ENCODE measurements at places on chromosomes 16 and 17.

DNA sequence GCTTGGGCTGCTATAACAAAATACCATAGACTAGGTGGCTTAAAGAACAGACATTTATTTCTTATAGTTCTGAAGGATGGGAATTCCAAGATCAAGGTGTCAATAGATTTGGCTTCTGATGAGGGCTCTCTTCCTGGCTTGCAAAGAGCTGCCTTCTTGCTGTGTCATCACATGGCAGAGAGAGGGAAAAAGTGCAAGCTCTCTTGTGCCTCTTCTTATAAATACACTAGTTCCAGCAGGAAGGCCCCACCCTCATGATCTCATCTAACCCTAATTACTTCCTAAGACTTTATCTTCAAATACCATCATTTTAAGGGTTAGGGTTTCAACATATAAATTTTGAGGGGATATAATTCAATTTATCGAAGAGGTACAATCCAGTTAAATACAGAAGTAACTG is 30.6 kb downstream of the ABCA9 start:
- no peak overlapping the region for H3K27ac ChIP-seq
- no peaks in the 10 kb centered on the region for H3K27me3 ChIP-seq
- no peak for ATAC-seq
- no peaks in the 10 kb centered on the region for H3K4me1 ChIP-seq
- H3K36me3 ChIP-seq: no peaks in the 10 kb centered on the region

GRCh38 chr16:5502467-5502869 is 404.9 kb upstream of the EEF2KMT start:
- no peak overlapping the region for H3K27ac ChIP-seq
- no peaks in the 10 kb centered on the region for H3K4me1 ChIP-seq
- H3K27me3 ChIP-seq: peaks cover 32% of the 10 kb centered on the region
- ATAC-seq: no peak
- H3K36me3 ChIP-seq: no peaks in the 10 kb centered on the region

DNA sequence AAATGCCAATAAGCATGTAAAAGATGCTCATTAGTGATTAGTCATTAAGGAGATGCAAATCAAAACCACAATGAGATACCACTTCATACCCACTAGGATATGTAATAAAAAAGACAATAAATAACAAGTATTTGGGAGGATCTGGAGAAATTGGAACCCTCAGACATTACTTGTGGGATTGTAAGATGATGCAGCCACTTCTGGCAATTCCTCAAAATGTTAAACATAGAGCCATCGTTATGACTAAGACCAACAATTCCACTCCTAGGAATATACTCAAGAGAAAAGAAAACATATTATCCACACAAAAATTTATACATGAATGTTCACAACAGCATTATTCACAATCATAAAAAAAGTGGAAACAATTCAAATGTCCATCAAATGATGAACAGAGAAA is 336.2 kb upstream of the PMFBP1 start:
- H3K4me3 ChIP-seq: no peak overlapping the region
- H3K36me3 ChIP-seq: no peaks in the 10 kb centered on the region
- H3K27ac ChIP-seq: no peak overlapping the region
- no peak for ATAC-seq
- no peaks in the 10 kb centered on the region for H3K4me1 ChIP-seq

GRCh38 chr16:87628940-87629339 is 26.6 kb downstream of the JPH3 start:
- no peak for ATAC-seq
- H3K27me3 ChIP-seq: peaks cover 55% of the 10 kb centered on the region
- no peaks in the 10 kb centered on the region for H3K4me1 ChIP-seq
- H3K27ac ChIP-seq: no peak overlapping the region

DNA sequence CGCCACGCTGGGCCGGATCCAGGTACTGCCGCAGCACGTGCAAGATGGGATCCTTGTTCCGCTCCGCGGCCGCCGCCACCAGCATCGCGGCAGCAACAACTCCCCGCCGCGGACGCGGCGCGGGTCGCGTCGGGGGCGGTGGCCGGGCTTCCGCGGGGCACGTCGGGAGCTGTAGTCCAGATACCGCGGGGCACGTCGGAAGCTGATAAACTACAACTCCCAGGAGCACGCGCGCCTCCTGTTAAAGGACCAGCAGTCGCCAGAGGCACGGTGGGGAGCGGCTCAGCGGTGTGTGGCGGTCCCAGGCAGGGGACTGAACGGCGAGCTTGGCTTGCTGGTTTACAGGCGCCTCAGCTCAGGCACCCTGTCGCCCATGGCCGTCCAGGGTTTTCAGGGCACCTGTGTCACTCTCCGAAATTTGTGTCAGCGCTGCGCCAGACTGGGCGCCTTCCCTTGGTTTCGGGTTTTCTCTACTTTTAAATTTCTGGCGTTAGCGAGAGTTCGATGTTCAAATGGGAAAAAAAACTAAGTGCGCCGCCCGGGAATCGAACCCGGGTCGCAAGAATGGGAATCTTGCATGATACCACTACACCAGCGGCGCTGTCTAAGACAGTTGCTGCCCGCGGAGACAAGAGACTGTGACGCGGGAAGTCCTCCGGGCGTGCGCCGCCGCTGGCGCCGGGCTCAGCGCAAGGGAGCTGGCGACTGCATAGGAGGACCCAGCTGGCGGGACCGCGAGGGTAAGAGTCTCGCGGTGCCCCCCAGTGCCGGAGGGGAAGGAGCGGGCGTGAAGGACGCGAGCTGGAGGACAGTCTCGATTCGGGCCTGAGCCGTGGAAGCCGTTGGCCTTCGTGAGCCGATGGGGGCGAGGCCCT is at the start of gene METTL26:
TSS of gene METTL26 (minus strand) at position 100 of the 875 bp plus-strand sequence. CDS start at position 85, 15 bp downstream.
- peaks cover 26% of the 10 kb centered on the region for H3K36me3 ChIP-seq
- H3K4me1 ChIP-seq: peaks cover 2% of the 10 kb centered on the region
- ATAC-seq: peak; percentile 92
- peaks cover 10% of the 10 kb centered on the region for H3K27me3 ChIP-seq
- peak within 1 kb of the TSS; percentile 97 for H3K27ac ChIP-seq

DNA sequence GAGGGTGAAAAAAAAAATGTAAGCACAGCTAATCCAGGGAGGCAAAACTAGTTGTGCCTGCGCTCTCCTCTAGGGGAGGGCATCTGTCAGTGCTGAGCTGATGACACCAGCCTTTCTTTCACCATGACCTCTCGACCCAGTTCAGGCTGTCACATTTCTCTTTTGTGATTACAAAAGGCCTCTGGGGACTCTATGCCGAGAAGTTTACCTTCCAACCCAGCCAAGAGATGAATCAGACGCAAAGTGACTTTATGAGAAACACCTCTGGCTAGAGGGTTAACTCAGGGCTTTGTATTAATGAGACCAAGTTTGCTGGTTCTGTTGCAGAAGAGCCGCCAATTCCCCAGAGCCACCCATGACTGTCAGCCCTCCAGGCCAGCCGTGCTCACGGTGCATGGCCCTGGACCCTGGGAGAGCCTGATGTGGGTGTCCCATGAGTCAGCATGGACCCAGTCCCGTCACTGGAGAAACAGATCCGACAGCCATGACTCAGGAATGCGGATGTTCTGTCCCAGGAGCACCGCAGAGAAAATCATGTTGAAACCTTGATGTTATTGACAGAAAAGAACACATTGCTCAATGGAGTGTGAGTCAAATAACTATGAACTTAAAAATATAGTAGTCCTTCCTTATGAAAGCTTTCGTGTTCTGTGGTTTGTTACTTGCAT is 437.2 kb downstream of the HS3ST3B1 start:
- H3K27me3 ChIP-seq: no peaks in the 10 kb centered on the region
- no peaks in the 10 kb centered on the region for H3K4me1 ChIP-seq
- peak; percentile 82 for ATAC-seq
- no peak overlapping the region for H3K27ac ChIP-seq
- no peaks in the 10 kb centered on the region for H3K36me3 ChIP-seq
- no peak overlapping the region for H3K4me3 ChIP-seq

DNA sequence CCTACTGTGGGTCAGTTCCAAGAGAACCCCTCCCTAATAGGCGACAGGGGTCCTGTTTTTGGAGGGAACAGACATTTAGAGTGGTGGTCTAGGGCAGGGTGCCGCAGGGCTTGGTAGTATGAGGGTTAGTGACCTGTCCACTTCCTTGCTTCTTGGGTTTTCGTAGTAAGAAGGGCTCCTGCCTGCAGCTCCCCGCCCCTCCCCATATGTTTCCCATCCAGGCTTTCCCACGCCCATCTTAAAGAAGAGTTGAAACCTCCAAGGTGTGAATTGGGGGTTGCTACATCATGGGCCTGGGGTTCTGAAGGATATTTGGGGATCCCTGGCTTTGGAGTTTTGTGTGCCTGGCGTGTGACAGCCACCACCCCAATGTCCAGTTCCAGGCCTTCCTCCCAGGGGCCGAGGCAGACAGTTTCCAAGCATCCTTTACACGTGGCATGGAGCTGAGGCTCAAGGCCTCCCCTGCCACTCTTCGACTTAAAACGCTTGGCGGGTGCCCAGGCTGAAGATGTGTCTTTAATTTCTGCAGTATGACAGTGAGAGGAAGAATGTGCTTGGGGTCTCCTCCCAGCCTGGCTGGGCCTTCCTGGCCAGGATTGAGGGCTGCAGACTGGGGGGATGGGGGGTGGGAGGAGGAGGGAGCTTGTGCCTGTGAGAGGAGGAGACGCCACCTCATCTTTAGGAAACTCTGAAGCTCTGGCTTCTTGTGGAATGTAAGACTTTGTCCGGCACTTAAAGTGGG is 2.3 kb upstream of the COL1A1 start:
- peaks cover 11% of the 10 kb centered on the region for H3K27me3 ChIP-seq
- no peak overlapping the region for H3K4me3 ChIP-seq
- H3K27ac ChIP-seq: no peak overlapping the region
- H3K36me3 ChIP-seq: no peaks in the 10 kb centered on the region

DNA sequence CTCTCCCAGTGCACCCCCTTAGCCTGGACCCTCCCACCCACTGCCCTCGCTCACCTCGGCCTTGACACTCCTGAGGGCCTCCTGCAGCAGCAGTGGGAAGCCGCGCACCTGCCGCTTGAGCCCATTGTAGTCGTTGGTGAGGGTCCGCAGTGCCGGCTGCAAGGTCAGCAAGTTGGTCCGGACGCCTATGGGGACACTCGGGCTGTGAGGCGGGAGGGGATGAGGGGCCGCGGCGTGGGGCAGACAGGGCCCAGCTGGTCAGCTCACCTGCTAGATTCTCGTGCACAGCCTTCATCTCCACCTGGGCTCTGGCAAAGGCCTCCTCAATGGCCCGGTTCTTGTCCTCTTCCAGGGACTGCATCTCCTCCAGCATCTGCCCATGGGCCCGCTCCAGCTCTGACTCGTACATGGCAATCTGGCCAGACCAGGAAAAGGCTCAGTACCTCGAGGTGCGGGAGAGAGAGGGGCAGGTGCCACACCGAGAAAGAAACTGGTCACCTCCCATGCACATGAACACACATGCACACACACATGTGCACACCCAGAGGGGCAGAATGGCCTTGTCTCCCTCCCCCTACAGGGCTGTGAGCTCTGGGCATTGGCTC is 32.6 kb downstream of the KIFC3 start:
- H3K36me3 ChIP-seq: peaks cover 75% of the 10 kb centered on the region
- no peak overlapping the region for H3K4me3 ChIP-seq
- no peaks in the 10 kb centered on the region for H3K4me1 ChIP-seq
- no peaks in the 10 kb centered on the region for H3K27me3 ChIP-seq
- H3K27ac ChIP-seq: no peak overlapping the region

DNA sequence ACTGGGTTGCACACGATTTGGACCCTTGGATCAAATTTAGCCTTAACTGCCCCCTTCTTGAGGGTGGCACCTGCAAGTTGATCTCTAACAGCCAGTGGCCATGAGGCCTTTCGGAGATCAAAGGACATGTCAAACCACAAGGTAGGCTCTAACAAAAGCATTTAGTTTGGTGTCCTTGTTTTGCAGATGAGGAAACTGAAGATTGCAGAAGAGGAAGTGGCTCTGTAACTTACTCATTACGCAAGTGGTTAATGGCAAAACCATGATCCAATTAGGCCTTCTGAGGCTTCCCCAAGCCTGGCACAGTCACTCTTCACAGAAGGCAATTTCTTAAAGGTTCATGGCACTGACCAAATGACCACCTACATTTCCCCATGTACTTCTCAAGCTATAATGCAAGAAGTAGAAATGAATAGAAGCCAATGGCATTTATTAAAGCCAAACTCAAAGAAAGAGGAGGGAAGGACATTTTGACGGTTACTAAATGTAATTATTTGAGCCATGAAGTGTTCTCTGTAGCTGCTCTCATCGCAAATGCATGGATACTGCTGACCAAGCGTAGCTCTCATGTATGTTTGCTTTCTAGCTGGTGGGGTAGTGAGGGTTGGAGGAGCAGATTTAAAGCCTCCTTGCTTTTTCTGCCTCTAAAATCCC is 32.8 kb upstream of the ABCC12 start:
- no peaks in the 10 kb centered on the region for H3K36me3 ChIP-seq
- no peak overlapping the region for H3K4me3 ChIP-seq
- ATAC-seq: no peak
- no peaks in the 10 kb centered on the region for H3K27me3 ChIP-seq

DNA sequence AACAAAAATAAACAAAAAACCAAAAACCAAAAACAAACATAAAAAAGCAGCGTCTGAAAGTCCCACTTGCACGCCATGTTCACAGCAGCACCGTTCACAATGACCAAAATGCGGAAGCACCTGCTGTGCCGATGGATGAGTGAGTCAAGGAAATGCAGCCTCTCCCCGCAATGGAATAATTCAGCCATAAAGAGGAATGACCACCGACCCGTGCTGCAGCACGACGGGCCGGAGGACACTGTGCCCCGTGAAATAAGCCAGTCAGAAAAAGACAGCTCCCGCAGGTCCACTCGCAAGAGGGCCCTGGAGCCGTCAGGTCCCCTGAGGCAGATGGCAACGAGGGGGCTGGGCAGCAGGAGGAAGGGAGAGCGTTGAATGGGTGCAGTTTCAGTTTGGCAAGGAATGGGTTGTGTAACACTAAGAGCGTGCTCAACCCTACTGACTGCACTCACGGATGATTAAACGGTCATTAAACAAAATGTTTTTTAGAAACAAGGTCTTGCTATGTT is 5.1 kb downstream of the CLCN7 start:
- H3K27me3 ChIP-seq: no peaks in the 10 kb centered on the region
- no peak overlapping the region for H3K4me3 ChIP-seq
- H3K36me3 ChIP-seq: peaks cover 14% of the 10 kb centered on the region
- no peak overlapping the region for H3K27ac ChIP-seq

DNA sequence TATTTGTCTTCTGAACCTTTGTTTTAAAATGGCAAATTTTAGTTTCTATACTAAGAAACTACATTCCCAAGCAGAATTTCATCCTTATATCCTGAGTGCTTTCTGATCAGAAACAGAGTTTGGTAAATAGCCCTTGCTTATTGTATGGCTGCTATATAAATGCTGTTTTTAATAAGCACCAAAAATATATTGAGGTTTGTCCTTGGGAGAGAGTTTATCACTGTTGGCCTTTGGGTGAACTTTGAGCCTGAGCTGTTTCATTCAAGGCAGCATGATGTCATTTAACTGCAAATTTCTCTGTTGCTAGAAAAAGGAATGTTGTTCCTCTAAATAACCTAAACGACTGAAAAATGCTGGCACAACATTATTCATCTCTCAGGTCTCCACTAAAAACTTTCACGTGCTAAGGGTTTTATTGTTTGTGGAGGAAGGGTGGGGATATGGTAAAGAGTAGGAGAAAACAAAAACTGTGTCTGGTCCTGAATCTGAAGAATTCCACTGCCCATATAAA is 334.3 kb upstream of the TBX2 start:
- ATAC-seq: no peak
- H3K4me1 ChIP-seq: no peaks in the 10 kb centered on the region
- no peaks in the 10 kb centered on the region for H3K27me3 ChIP-seq
- no peak overlapping the region for H3K4me3 ChIP-seq

GRCh38 chr16:89710709-89711564 is 9.4 kb upstream of the SPATA2L start:
- H3K27ac ChIP-seq: no peak overlapping the region
- peaks cover 5% of the 10 kb centered on the region for H3K4me1 ChIP-seq
- no peak for ATAC-seq
